A673 (cell line): ENCODE measurements at places on chromosomes 1 and 21.

DNA sequence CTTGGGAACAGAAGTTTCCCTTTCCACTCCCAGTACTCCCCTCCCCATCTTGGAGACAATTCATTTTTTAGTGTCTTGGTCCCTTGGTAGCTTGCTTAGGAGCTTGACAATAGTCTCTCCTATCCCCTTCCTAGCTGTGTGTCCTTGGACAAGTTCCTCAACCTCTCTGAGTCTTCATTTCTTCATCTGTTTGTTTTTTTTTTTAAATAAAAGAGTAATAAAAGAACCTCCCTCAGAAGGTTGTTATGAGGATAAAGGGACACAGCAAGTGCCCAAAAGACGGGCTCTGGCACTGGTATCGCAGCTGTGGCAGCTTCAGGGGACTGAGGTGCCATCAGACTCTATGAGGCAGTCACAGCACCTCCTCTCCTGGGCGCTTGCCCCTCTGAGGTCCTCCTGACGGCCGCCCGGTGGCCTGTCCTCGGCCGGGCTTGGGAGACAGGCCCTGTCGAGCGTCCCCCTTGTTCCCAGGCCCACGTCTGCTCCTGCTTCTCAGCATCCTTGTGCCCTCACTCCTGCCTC lies 689.2 kb downstream of the MATN1 start:
- DNase-seq: no peak

- no peak for DNase-seq
These were observed 12.0 kb upstream of the GIPC2 start for GRCh38 chr1:78033797-78034172.

GRCh38 chr1:219563568-219563967 lies 49.3 kb downstream of the ZC3H11B start:
- DNase-seq: no peak

- DNase-seq: no peak
These were observed 304.9 kb upstream of the DUSP10 start for GRCh38 chr1:222046684-222047263.

- DNase-seq: no peak
These were observed 929 bp downstream of the SUMO3 start for GRCh38 chr21:44816761-44817505.

GRCh38 chr1:61083807-61084440 lies 1.6 kb downstream of the NFIA start:
- peak; percentile 47 for DNase-seq

- peak; percentile 45 for DNase-seq
These were observed 53.6 kb downstream of the ACBD3 start for GRCh38 chr1:226132728-226133503.

- DNase-seq: no peak
These were observed 41.5 kb downstream of the UBE4B start for GRCh38 chr1:10074059-10074851.

DNA sequence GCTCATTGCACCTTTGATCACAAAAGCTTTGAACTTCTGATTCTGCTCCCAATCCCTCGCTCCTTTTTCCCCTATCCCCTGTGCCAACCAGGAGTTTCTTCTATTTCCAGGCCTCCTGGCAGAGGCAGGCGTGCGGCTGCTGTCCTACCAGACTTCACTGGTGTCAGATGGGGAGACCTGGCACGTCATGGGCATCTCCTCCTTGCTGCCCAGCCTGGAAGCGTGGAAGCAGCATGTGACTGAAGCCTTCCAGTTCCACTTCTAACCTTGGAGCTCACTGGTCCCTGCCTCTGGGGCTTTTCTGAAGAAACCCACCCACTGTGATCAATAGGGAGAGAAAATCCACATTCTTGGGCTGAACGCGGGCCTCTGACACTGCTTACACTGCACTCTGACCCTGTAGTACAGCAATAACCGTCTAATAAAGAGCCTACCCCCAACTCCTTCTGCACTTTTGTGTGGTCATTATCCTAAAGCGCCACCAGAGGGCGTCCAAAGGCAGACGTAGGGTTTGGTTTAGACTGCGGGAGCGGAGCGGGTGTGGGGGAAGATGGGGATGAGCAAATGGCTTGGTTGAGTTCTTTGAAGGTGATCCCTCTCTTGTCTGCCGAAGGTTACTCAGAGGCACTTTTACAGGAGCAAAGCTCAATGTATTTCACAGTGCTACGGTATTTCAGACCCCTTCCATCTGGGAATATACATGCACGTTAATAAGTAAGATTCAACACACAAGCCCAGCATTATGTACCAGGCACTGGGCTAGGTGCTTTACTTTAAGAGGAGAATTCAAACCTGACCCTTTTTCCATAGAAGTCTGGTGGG lies 24.7 kb downstream of the HMGCS2 start:
- DNase-seq: peak; percentile 87

DNA sequence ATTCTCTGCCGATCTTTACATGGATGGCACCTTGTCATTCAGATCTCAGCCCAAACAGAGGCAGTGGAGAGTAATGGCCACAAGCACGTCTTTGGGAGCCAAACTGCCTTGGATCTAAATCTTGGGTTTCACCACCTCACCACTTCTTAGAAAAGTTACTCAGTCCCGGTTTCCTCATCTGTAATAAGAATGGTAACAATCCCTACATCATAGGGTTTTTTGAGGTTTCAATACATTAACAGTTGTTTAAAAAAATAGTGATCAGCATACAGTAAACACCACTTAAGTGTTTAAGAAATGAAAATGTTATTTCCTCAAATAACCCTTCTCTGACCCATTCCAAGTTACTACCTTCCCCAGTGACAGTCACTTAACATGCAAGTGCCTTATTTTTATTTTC lies 38.5 kb upstream of the KCNA3 start:
- DNase-seq: no peak

DNA sequence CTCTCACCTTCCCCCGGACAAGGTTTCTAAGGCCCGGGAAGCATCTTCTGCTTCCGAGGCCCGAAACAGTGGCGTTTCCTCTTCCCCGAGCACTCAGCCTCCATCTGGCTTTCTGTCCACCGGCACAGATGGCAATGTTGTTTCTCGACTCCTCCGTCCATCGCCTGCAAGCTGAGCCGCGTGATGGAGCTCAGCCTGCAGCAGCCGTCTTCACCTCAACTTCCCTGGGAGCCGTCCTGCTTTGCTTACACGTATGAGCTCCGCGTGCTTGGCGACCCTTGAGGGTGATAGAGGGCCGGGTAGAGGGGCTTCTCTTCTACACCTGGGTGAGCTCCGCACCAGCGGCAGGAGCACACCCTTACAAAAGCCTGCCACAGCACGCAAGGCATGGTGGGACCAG lies 80.4 kb downstream of the AJAP1 start:
- no peak for DNase-seq

DNA sequence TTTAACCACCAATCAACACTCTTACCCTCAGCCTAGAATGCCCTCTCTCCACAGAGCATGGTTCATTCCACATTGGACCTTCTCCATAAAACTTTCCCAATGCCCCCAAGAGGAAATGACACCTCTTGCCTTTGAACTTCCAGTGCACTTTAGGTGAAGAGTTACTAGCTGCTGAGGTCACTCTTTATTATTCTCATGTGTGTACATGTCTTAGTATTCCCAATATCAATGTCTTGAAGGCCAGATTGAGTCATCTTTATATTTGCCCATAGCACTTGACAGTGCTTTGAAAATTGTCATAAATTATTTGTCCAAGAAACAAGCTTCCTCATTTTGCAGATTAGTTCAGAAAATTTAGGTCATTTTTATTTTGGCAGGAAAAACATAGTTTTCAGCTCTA lies 8.1 kb upstream of the DNASE2B start:
- no peak for DNase-seq

- peak; percentile 38 for DNase-seq
These were observed 126.9 kb downstream of the LRIG2 start for GRCh38 chr1:113199760-113200455.

- DNase-seq: no peak
These were observed 11.6 kb upstream of the HIPK1 start for GRCh38 chr1:113917400-113918082.

GRCh38 chr1:183231545-183231944 lies 45.5 kb downstream of the LAMC2 start:
- no peak for DNase-seq

DNA sequence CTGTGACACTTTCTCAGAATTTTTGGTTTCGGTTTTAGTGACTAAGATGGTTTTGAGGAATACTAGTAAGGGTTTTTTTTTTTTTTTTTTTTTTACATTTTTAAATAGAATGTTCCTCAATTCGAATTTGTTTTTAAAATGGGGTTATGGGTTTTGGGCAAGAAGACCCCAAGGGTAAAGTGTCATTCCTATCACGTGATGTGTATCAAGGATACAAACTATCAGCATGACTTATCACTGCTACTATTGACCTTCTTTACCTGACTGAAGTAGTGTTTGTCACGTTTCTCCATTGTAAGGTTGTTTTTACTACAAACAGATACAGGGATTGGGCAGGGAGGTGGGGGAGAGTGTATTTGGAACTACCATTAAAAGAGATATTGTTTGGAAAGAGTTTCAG lies 781.1 kb upstream of the ADGRL4 start:
- no peak for DNase-seq

DNA sequence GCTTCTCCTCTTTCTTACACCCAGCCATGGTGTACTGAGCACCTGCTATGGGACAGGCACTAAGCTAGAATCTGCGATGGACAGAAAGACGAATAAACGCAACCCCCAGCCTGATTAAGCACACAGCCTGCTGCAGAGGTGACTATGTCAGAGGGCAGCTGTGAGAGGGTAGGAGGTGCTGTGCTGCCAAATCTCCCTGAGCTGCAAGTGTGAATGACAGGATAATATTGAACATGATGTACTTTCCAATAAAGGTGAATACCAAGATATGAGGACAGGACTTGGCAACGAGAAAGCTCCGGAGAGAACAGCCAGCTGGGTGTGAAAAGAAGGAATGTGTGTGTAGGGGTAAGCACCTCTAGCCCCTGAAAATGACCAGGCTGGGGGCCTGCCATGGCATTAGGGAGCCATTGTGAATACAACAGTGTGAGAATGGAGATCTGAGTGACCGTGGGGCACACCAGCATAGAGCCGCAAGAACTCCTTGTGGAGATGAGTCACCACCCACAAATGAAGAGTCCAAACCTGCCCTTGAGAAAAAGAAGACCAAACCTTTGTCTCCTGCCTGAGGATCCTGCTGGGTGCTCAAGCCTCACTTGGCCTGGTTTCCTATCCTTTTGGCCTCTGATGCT lies 83.0 kb upstream of the ATF3 start:
- no peak for DNase-seq

DNA sequence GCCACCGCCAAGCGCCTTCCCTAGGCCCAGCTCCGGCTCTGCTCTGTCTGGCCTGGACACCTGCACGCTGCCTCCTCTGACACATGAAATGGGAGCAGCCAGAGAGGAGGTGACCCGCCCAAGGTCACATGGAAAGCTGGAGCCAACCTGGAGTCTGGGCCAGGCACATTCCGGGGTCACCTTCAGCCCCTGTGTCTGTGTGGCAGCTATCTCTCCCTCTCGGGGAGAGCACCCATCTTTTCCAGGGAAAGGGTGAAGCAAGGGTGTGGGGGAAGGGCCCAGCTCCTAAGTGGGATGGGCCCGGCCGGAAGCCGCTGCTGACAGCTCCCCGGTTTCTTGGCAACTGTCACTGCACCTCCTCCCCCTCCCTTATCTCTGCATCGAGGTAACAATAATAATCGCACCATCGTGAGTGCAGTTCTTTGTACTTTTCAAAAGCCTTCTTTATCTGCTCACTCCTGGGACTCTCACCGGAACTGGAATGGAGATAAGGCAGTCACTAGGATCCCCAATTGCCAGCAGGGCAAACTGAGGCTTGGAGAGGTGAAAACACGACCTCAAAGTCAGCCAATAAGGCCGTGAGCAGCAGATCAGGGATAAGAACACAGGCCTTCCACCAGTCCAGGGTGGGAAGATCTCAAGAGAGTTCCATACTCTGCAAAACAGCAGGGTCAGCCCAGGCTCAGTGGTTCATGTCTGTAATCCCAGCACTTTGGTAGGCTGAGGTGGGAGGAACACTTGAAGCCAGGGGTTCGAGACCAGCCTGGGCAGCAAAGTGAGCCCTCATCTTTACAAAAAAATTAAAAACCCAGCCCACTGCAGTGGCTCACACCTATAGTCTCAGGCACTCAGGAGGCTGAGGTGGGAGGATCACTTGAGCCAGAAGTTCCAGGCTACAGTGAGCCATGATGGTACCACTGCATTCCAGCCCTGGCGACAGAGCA lies 36.9 kb downstream of the RAP1GAP start:
- peak; percentile 71 for DNase-seq

- DNase-seq: peak; percentile 73
These were observed 3.2 kb downstream of the MYBPH start for GRCh38 chr1:203172184-203173010.

- DNase-seq: no peak
These were observed 92.0 kb upstream of the RALGPS2 start for GRCh38 chr1:178633056-178633455.

DNA sequence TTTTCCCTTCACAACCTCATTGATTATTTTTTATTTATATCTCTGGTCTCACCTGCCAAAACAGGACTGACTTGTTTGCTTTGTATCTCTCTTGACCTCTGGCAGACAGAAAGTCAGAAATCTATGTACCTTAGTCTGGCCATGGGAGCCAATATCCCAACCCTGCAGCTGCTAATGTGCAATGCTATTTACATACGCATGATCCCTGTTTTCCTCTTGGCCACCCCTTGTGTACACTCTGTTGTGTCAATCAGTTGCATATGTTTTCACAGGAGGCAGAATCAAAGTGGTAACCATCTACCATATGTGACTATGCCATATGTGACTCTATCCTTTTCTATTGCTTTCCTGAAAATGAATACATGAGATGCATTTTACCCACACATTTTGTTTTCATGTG lies 688.8 kb downstream of the PLA2G4A start:
- no peak for DNase-seq

- DNase-seq: no peak
These were observed 1.8 kb downstream of the CDC42BPA start for GRCh38 chr1:227316456-227316855.

- DNase-seq: no peak
These were observed 143.4 kb downstream of the BARHL2 start for GRCh38 chr1:90573736-90574135.

DNA sequence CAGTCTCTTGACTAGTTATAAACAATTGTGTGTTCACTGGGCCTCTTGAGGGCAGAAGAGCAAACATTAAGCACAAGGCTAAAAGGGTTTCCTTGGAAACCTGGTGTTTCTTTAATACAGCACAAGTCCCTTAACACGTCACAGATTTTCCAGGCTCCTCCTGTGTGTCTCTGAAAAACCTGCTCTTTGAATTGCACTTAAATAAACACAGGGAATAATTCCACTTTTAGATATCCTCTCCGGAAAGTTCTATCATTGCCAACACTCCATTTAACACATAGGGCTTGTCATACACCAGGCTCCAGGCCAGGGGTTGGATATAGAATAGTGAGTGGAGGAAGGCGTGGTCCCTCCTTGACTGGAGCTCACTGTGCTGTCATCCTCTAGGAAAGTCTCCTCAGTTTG lies 442.6 kb downstream of the DSCAM start:
- DNase-seq: no peak

GRCh38 chr1:225446981-225447615 lies 19.3 kb upstream of the LBR start:
- no peak for DNase-seq
